Liver (tissue), 10 donors: ENCODE measurements at places on chromosomes 4 and X. TPM values are rescaled to one million over a fixed set of nuclear protein-coding genes. Genes with fewer than 3 reads are reported as not detected.

GRCh38 chr4:46389301-46389775, 590 bp downstream of the GABRA2 start:
- no peaks in the 10 kb centered on the region for H3K27me3 ChIP-seq
- no peak overlapping the region for H3K4me3 ChIP-seq
- peaks cover 14% of the 10 kb centered on the region for H3K4me1 ChIP-seq
- no peak overlapping the region for H3K27ac ChIP-seq

- DNase-seq, result no peak
- H3K4me1 ChIP-seq, result no peaks in the 10 kb centered on the region
- no peaks in the 10 kb centered on the region for H3K36me3 ChIP-seq
- no peaks in the 10 kb centered on the region for H3K27me3 ChIP-seq
Measured at GRCh38 chrX:65407157-65407626, 127.4 kb downstream of the LAS1L start.

DNA sequence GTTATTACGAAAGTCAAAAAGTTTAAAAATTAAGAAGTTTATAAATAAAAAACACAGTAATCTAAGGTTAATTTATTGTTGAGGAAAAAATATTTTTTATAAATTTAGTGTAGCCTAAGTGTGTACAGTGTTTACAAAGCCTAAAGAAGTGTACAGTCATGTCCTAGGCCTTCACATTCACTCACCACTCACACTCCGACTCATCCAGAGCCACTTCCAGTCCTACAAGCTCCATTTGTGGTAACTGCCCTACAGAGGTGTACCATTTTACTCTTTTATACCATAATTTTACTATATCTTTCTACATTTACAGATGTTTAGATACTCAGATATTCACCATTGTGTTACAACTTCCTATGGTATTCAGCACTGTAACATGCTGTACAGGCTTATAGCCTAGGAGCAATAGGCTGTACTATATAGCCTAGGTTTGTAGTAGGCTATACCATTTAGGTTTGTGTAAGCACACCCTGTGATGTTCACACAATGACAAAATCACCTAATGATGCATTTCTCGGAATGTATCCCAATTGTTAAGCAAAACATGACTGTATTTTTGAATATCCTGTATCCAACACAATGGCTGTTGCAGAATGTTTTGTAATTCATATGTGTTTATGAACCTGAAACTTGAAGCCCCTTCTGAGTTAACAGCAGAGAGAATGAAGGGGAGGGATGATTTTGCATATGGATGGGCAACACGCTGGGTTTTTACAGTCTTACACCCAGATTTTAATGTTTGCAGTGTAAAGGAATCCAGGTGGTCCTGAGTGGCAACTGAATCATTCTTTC, 3.1 kb downstream of the PPBP start:
- no peak for DNase-seq

GRCh38 chr4:78939667-78940008, 400 bp upstream of the PAQR3 start:
- DNase-seq, result no peak
- no peaks in the 10 kb centered on the region for H3K36me3 ChIP-seq
- H3K4me3 ChIP-seq, result peak overlapping the region; percentile 87
- peaks cover 10% of the 10 kb centered on the region for H3K4me1 ChIP-seq

DNA sequence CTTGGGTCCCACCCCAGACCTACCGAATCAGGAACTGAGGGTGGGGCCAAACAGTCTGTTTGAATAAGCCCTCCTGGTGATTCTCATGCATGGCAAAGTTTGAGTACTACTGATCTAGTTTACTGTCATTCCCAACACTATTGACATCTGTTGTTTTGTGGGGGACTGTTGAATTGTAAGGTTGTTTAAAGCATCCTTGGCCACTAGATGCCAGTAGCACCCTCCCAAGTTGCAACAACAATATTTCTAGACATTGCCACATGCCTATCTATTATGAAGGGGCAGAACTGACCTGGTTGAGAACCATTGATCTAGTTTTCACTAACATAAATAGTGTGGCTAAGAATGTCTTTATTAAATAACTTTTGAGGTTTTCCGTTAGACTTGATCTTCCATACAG, 15.1 kb downstream of the TAF9B start:
- peaks cover 2% of the 10 kb centered on the region for H3K27me3 ChIP-seq
- no peak for DNase-seq
- no peaks in the 10 kb centered on the region for H3K4me1 ChIP-seq
- H3K4me3 ChIP-seq, result no peak overlapping the region

DNA sequence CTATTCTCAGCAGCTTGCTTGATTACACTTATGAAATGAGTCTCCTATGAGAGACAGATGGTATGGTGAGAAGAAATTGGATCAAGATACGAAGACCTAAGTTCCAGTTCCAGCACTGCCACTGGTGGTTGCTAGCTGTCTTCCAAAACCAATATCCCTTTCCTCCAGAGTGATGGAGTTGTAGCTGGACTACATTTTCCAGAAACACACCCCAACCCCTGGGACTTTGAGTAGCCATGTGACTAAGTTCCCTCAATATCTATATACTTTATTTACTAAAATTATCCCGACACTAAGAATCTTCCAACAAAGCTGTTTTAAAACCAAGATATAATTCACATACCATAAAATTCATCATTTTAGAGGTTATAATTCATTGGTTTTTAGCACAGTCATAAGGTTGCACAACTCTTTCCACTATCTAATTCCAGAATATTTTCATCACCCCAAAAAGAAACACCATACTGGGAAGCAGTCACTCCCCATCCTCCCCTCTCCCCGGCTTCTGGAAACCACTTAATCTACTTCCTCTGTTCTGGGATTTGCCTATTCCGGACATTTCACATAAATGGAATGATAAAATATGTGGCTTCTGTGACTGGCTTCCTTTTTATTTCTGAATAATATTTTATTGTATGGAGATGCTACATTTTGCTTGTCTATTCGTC, 118.0 kb downstream of the MANBA start:
- DNase-seq, result no peak
- H3K27me3 ChIP-seq, result no peaks in the 10 kb centered on the region

DNA sequence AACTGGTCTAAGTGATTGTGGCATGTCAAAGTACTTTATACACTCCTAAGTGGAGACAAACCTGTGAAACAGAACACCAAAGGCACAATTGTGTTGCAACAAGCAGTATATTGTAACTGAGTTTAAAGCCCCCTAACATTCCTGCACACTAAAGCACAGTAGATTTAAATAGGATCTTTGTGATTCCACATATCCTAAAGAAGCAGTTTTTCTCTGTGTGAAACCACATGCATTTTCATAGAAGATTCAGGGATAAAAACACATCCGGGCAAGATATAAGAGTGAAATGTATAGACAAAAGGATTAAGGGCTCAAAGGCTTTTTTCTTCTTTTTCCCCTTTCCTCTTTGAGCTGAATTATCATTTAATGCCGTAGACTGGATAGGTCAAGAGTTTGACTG, 82.2 kb downstream of the ANK2 start:
- no peak for DNase-seq
- H3K4me3 ChIP-seq, result no peak overlapping the region
- H3K4me1 ChIP-seq, result no peaks in the 10 kb centered on the region
- H3K27me3 ChIP-seq, result no peaks in the 10 kb centered on the region
- H3K27ac ChIP-seq, result no peak overlapping the region

- H3K4me1 ChIP-seq, result no peaks in the 10 kb centered on the region
- H3K36me3 ChIP-seq, result no peaks in the 10 kb centered on the region
- H3K4me3 ChIP-seq, result no peak overlapping the region
- no peaks in the 10 kb centered on the region for H3K27me3 ChIP-seq
Measured at GRCh38 chr4:6395466-6396228, 76.8 kb downstream of the PPP2R2C start.

DNA sequence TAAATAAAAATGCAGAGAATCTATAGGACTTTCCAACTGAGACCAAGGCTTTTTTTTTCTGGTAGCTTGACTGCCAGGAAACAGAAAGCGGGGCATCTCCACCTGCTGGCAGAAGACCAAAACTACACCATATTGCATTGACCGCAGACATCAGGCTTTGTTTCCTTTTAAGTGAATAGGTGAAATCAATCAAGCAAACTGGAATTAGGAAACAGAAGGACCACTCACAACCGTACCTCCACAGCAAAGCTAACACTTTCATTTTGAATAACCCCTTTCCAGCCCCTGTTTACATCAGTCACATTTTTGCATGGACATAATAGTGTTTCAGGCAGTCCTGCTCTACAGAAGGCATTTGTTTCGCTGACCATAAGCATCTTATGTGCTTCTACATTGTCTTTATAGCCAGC, 218.2 kb downstream of the IDS start:
- peak; percentile 33 for DNase-seq
- H3K4me3 ChIP-seq, result no peak overlapping the region
- no peak overlapping the region for H3K27ac ChIP-seq
- H3K4me1 ChIP-seq, result no peaks in the 10 kb centered on the region
- no peaks in the 10 kb centered on the region for H3K27me3 ChIP-seq

WDR17 gene
- 0.18 TPM for polyA plus RNA-seq

STARD8 gene
- 6.9 TPM for polyA plus RNA-seq
